ENCODE measurements at places on chromosomes 5 and 9.

- DNase-seq: no peak
These were observed 14.5 kb downstream of the NTNG2 start for GRCh38 chr9:132176338-132176737.

DNA sequence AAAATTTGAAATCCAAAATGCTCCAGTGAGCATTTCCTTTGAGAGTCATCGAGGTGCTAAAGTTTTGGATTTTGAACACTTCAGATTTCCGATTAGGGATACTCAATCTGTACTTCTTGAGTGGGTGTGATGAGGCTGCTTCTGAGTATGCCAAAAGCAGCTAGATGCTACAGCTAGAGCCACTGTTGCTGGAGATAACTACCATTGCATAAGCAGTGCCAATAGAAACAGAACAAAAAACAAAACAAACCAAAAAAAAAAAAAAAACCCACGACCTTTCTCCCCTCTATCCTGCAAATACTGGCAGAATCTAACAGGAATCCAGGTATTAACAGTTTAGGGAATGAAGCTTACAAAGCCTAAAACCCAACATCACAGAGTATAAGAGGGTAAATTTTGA is 43.5 kb downstream of the PKD2L2 start:
- no peak for DNase-seq

- no peak for DNase-seq
These were observed 976.4 kb upstream of the CDH9 start for GRCh38 chr5:28014779-28015178.

- DNase-seq: no peak
These were observed 2006.1 kb upstream of the WWC1 start for GRCh38 chr5:166285361-166285760.

DNA sequence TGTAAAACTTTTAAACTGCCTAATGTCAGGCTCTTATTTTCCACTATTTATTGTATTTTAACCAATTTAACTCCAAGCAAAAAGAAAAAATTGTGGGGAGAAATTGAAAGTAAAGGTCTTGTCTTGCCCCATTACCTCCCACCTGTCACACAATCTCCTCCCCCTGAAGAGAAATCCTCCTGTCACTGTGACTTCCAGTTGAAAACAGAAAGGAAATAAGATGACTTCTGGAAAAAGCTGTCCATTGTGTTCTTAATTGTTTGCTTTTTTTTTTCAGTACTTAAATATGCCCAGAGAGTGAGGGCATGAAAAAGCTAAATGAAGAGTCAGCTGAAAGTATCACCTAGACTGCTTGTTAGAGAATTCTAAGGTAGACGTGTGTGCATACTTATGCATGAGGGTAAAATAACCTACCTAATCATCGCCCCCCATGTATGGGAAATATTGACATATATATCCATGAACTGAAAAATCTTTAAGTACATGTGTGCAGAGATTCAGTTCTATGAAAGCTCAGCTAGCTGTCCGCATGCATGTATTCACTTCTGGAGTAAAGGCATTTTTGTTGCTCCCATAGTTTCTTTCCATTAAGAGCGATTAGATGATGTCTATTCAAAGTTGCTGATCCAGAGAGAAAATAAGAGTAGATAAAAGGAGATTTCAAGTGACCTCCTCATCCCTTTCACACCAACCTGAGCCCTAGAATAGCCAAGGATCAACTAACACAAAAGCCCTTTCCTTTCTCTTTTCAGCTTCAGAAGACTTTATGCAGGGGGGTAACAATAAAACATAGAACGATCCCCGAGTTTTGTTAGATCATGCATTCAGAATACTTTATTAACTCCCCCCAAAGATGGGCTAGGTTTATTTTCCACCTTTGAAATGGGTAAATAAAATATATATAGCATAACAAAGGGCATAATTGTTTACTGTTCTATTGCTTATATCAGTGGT is 5.3 kb downstream of the NR2F1-AS1 start:
- no peak for DNase-seq

- no peak for DNase-seq
These were observed 326.7 kb downstream of the PIK3R1 start for GRCh38 chr5:68542207-68542606.

GRCh38 chr9:130418776-130419175 is 26.0 kb upstream of the ASS1 start:
- no peak for DNase-seq

DNA sequence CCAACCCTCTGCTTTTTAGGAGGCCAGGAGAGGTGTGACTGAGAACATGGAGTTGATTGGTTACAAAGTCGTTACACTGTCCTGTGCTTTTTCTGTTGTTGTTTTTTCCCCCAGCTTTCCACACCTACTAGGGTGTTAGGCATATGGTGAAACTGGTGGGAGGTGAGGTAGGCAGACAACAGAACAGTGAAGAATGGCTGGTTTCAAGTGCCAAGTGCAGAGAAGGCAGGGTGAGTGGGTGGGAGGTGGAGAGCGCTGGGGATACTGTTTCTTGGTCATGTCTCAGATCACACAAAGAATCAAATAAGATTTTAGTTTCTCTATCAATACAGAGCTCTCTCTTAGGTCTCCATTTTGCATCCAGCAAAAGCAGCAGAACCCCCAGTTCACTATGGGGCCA is 2.2 kb upstream of the SPTAN1 start:
- no peak for DNase-seq

GRCh38 chr9:109336409-109336808 is 15.6 kb upstream of the EPB41L4B start:
- no peak for DNase-seq

- DNase-seq: no peak
These were observed 10.2 kb downstream of the ABL1 start for GRCh38 chr9:130845254-130845653.

- DNase-seq: no peak
These were observed 165.3 kb downstream of the ERCC6L2 start for GRCh38 chr9:96040591-96041461.

- DNase-seq: no peak
These were observed 10.8 kb downstream of the FIBCD1 start for GRCh38 chr9:130927995-130928900.

DNA sequence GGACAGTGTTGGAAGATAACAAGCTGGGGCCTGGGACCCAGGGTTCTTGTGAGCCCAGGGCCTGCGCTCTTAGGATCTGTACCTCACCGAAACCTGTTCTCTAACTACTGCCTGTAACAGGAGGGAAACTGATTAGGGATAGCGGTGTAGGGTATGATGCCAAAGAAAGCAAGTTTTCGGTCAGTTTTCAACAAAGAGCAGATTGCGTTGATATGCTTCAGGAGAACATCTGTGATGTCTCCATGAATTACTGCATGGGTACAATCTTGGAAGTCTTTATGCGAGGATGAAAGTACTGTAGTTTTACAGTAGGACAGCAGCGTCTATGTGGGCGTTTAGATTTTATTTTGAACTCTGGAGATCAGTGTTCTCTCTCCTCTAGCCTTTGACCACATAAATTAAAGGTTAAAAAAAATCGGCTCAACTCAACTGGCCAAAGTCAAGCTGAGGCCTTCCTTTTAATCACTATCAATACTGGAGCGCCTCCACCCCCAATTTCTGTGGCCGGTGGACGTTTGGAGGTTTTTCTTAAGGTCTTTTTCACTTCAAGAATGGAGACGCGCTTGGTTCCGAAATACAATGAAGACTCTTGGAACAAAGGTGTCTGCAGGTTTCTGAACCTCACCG is 3.0 kb downstream of the NFIL3 start:
- DNase-seq: no peak

GRCh38 chr9:5800969-5801738 is 31.8 kb downstream of the ERMP1 start:
- DNase-seq: no peak

GRCh38 chr5:56075361-56075760 is 80.6 kb upstream of the IL6ST start:
- peak; percentile 86 for DNase-seq

DNA sequence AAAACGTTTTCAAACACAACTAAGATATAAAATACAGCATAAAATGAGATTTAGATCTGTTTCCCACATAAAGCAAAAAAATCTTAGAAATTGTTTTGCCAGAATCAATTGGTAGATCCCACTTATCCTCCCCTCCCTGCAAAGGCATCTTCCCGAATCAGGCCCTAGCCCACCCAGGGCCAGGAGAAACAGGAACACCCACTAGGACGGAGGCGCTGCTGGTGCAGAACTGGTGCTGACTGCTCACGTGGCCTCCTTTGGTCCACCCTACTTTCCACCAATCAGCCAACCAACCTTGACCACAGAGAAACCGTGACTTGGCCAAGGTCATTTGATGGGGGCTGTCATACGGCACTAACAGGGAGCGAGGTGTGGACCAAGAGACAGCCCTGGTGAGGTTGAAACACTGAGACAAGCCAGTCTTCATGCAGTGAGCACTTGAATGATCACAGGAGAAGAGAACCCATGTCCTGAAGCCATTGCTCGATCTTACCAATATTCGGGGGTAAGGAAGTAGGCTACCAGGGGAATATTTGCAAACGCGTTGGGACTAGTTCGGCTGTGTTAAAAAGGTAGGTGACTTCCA is 5.2 kb downstream of the SURF2 start:
- DNase-seq: no peak

GRCh38 chr5:112403069-112403468 is 16.0 kb downstream of the EPB41L4A start:
- DNase-seq: no peak

DNA sequence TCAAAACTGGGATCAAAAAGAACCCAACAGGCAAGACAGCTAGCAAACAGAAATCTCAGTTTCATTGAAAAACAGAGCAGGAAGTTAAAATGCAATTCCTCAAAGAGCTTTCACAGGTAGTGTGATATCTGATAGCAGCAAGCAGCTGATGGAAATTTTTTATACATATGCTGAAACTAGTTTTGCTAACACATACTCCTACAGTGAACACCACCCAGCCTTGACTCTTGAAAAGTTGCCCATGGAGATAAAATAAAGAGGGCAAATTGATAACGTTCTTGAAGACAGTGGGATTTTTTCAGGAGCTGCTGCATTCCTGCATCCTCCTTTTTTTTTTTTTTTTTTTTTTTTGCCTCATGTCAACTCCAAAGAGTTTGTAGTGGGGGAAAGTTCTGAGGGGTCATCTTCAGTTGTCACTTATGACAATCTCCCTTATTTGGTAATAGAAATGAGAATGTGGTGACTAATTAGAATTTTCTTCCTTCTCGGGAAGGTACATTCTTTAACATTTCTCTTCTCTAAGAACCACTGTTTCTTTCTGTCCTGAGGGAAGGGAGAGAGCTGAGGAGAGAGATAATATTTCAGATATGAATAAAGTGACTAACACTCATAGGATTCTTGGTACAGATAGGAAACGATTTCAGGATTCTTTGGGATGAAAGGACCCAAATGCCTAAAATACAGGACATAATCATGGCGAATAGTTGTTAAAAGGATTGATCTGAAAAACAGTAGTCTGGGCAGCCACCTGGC is 24.6 kb downstream of the SH3RF2 start:
- no peak for DNase-seq

DNA sequence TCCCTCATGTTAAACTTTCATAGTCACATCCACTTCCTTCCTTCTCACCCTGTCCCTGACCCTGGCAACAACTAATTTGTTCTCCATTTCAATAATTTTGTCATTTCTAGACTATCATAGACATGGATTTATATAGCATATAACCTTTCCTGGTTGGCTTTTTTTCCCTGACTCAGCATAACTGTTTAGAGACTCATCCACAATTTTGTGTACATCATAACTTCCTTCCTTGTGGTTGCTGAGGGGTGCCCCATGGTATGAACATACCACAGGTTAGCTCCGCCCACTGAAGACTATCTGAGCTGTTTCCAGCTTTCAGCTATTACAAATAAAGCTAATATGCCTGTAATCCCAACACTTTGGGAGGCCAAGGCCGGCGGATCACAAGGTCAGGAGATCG is 137.3 kb downstream of the PHF2 start:
- no peak for DNase-seq

- no peak for DNase-seq
These were observed 155.8 kb upstream of the GRAMD2B start for GRCh38 chr5:126267438-126267837.

GRCh38 chr9:78325343-78325742 is 28.4 kb downstream of the PSAT1 start:
- DNase-seq: no peak

DNA sequence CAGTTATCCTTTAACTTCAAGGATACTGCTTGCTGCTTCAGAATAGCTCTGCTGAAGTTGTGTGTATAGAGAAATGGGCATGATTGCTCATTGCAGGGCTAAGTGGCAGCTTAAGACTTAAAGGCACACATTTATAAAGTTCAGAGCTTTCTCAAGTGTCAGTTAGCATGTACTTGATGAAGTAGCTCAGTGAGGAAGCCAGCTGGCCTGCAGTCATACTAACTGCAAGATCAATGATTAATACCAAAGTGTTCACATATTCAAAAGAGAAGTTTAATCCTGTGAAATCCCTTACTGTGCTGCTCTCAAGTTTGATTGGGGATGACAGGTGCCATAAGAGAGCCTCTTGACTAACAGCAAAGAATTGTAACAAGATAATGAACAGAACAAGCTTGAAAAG is 483.4 kb upstream of the NUDT12 start:
- no peak for DNase-seq

- no peak for DNase-seq
These were observed 36.2 kb upstream of the ANKRD55 start for GRCh38 chr5:56269216-56269927.

DNA sequence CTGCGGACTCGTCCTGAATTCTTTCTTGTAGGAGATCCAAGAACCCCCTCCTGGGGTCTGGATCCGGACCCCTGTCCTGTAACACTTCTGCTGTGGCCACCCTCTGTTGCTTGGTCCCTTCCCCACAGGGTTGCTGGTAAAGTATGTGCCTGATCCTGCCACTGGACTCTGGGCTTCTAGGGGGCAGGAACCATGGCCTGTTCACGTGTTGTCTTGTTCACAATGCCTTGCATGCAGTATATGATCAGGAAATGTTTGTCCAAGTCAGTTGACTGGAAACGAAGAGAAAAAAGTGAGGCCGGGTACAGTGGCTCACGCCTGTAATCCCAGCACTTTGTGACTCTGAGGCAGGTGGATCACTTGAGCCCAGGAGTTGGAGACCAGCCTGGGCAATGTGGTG is 139.3 kb upstream of the ALDH1B1 start:
- no peak for DNase-seq

DNA sequence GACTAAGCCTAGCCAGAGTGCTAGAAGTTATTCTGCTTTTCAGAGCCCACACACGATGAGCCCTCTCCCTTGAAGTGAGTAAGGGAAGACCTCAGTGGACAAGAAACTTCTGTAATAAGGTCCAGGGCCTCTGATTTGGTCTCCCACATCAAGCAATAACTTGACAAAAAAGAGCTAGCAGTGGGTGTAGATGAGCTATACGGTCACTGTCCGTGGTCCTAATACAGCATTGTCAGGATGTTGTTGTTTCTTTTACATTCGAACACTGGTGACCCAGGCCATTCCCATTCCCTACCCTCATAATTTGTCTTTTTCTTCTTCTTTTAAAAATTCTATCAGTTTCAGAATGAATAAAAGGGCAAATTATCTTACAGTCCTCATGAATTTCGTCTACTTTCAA is 5.2 kb downstream of the PCSK1 start:
- DNase-seq: no peak

Data from suprapubic skin (tissue), 4 donors.